Activated T-cell treated with anti-CD3 and anti-CD28 coated beads, Interleukin-2, amount 50 U/mL, for 24 hours (primary cell): ENCODE measurements at places on chromosomes 1 and 21.

- no peak for DNase-seq
These were observed 21.2 kb downstream of the PEX14 start for GRCh38 chr1:10495952-10496351.

DNA sequence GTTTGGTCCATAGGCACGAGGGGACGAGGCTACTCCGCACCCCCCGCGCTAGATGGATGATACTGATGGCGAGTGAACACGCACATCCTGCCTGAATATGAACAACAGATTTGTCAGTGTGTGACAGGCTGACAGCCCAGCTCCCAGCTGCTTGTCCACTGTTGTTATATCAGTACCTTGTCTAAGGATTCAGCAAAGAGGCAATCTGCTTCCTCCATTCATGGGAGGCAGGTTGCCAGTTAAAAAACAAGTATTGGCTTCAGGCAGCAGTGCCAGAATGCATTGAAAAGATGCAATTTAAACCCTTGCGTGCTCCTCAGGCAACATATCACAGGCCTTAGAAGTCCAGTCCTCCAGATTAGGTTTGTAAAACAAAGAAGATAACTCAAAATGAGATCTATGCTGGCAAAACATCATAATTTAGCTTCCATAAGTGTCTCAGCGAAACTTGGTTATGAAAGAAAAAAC, 223.3 kb downstream of the GPATCH2 start:
- DNase-seq, result no peak

- DNase-seq, result no peak
These were observed 95.3 kb upstream of the DPH5 start for GRCh38 chr1:101120868-101121267.

GRCh38 chr1:149849111-149849946, 50.0 kb upstream of the BOLA1 start:
- no peak for DNase-seq

DNA sequence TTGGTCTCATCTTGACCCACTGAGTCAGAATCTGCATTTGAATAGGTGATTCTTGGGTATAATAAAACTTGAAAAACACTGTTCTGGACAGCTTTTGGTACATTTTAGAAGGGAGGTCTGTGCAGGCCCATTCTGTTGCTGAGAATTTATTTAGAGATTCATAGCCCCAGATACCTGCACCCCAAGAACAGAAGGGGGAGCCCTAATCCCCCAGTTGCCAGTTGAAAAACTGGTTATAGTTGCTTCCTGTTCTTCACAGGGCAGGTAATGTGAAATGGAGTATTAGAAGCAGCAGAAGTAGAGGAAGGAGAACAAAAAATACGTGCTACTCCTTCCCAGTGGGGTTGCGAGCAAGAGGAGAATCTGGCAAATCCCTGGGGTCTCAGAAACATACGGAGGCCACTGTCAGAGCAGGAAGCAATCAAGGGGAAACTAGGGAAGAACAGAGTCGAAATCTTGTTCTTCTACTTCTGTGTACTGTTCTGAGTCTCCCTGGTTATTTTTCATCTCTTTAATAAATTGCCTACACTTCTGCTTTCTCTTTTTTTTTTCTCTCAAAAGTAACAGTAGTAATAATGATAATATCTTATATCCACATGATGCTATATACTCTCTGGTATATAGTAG, 4.6 kb upstream of the CLCA2 start:
- DNase-seq, result no peak

DNA sequence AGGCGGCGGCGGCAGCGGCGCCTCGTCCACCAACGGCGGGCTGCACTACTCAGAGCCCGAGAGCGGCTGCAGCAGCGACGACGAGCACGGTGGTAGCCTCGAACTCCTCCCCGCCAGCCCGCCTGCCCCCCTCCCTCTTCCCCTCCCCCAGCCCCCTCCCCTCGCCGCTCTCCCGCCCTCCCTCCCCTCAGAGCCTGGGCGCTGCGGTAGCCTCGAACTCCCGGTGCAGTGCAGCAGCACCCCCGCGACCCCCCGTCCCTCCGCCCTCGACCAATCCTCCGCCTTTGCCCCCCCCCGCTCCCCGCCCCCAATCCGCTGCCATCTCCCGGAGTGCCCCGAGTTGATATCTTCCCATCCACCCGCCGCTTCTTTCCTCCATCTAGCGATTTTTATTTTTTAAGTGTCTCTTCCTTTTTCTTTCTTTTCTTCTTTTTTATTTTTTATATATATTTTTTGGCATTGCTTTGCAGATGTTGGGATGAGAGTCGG, 516 bp downstream of the RCOR3 start:
- no peak for DNase-seq

DNA sequence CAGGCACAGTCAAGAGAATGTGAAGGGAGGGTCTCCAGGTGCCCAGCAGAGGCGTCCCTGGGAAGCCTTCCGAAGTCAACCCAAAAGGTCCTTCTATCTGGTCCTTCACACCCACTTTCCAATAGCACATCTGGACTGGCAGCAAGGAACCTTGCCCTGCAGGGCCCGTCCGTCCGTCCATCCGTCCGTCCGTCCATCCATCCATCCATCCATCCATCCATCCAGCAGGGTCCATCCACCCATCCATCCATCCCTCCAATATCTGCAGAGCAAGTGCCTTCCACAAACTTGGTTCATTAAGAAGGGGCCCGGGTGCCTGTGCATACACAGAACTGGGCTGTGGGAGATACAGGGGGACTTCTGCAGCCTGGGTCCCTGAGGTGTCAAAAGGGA, 31.6 kb downstream of the SLC45A1 start:
- no peak for DNase-seq

GRCh38 chr1:117512728-117513321, 93.0 kb upstream of the TENT5C start:
- DNase-seq, result no peak

DNA sequence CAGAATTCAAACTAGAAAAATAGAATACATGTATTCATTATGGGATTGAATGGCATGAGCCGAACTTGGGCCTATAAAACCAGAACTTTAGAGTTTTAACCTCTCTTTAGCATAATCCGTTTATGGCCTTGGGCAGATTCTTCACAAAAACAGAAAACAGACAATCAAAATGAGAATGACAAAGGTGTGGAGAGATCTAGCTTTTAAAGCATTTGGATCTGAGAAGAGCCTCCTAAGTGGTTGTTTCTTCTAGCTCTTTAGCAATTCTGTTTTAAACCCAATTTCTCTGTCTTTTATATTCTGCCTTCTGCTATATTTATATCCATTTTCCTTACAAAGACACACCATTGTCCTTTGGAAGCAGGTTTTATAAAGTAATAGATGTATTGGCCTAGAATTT, 160.2 kb downstream of the RPS6KC1 start:
- DNase-seq, result no peak

DNA sequence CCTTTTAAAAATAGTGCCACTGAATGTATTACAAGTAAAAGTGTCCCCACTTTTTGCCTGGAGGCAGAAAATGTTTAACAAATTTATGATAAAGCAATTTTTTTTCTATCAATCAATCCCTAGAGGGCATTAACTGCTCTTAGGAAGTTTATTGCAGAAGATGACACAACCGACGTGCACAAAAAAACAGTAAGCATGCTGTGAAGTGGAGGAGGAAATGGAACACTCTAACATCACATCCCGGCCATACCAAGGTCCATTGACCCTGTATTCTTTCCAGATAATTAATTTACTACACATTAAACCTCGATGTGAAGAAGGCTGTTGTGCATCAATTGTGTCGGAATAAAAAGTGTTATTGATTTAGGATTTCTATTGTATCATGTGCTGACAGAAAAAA, 264.9 kb upstream of the NR5A2 start:
- DNase-seq, result no peak

GRCh38 chr1:178126741-178127185, 32.9 kb downstream of the RASAL2 start:
- no peak for DNase-seq

GRCh38 chr1:213335084-213335483, 284.0 kb downstream of the RPS6KC1 start:
- DNase-seq, result no peak

DNA sequence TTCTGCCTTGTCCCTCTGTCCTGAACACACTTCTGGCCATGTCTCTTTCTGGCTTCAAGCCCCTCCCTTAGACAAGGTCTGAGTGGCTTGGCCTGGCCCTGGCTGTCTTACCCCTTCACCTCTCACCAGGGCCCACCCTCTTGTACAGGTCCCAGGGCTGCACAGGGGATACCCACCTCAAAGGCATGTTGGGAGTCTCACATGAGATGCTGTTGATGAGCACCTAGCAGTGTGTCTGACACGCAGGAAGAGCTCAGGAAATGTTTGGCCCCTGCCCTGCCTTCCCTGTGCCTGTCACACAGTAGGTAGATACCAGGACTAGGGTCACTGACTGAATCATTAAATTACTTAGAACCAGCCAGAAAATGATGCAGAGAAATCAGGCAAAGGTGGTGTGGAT, 16.6 kb downstream of the ZNF362 start:
- no peak for DNase-seq

DNA sequence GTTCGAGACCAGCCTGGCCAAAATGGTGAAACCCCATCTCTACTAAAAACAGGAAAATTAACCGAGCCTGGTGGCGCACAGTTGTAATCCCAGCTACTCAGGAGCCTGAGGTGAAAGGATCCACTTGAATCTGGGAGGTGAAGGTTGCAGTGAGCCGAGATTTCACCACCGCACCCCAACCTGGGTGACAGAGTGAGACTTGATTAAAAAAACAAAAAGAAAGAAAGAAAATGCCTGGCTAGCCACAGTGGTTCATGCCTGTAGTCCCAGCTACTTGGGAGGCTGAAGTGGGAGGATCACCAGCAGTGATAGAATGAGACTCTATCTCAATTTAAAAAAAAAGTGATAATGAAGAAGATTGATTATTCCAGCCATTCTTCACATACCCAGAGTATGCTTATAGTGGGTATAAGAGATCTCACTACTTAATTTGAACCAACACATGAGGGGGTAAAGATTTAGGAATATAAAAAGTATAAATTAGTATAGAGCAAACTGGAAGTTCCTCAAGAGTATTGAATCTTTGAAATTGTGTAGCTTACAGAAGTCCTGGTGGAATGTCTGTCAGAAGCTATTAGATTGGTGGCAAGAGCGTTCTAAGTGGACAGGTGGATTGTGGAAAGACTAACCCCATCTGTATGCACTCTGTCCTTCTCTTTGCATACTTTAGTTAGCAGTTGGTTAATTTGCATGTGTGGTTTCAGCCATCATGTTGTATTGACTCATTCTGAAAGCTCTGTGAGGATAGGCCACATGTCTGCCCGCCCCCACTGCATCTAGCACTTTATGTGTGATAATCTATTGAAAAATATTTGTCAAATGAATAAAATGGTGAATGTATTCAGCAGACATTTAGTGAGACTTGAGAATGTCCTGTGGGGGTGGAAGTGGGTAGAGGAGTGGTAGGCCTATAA, 25.0 kb downstream of the RLF start:
- peak; percentile 53 for DNase-seq

DNA sequence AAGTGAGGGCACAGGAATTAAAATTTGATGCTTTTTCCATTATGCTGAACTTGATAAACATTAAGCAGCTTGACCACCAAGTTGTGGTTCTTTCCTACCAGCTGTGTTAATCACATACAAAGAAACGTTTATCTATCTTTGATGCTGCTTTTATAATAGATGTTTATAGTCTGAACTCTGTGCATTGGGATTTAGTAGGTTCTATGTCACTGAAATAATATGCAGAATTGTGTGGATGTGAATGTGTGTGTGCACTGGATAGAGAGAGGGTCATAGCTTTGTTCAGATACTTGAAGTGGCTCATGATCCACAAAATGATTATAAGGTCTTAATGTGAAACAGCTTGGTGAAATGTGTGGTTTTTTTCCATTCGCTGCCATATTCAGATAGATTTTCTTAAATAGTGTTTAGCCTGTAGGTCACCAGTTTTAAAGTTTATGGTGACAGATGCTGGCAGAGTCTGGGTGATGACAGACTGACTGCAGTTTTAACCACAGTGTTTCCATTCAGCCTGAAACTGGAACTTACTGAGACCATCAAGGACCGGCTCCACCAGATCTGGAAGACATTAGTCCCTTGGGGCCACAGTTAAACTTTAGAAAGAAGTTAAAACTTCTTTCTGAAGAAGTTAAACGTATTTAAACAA, 10.2 kb downstream of the DDI2 start:
- DNase-seq, result no peak

DNA sequence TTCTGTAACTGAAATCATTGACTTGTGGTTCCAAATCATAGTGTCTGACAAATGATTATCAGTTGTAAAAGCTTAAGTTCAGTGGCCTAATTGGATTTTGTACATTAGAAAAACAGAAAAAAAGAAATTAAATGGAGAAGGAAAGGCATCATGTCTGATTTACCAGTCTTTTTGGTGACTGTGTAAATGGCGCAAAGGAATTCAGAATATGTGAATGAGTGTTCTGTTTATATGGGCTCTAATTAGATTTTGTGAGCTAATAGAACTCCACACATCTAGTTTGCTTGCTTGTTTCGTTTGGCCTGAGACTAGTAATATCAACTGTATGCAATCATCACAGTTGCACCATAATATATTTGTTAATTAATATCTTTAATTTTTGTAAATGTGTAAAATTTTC, 151.7 kb downstream of the PLA2G4A start:
- no peak for DNase-seq

GRCh38 chr1:186531561-186532165, 70.7 kb upstream of the PDC start:
- no peak for DNase-seq
